Esophagus squamous epithelium (tissue), 5 donors: ENCODE measurements at places on chromosomes 4 and X. TPM values are rescaled to one million over a fixed set of nuclear protein-coding genes. Genes with fewer than 3 reads are reported as not detected.

DNA sequence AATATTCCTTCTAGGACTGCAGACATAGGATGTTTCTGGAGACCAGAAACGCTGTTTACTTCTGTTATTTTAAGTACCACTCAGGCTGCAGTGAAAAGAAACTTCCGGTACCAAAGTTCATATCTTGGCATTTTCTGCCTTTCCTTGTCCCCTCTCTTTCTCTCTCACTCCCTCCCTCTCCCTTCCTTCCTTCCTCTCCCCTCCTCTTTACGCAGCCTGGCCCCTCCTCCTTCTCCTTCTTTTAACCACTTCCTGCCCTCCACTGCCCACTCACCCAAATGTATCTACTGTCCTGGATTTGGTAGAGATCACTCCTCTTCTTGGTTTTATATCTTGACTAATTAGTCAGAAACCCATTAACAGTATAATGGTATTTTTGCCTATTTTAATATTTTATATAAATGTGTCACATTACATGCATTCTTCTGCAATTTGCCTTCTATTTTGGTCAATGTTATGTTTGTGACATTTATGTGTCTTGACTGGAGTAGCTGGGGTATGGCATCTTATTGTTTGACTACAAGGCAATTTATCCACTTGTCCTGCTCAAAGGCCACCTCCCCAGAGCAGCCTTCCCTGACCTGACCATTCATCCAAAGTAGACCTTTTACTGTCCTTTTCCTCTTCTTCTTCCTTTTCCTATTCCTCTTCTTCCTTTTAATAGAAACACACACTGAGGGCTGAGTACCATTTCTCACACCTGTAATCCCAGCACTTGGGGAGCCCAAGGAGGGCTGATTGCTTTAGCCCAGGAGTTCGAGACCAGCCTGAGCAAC lies 56.9 kb downstream of the BCOR start:
- H3K27ac ChIP-seq: no peak overlapping the region
- DNase-seq: no peak
- no peaks in the 10 kb centered on the region for H3K27me3 ChIP-seq
- H3K4me3 ChIP-seq: no peak overlapping the region
- no peaks in the 10 kb centered on the region for H3K4me1 ChIP-seq

GRCh38 chr4:155079871-155080270 lies 128.6 kb upstream of the NPY2R start:
- H3K4me1 ChIP-seq: no peaks in the 10 kb centered on the region
- H3K27ac ChIP-seq: no peak overlapping the region
- H3K36me3 ChIP-seq: no peaks in the 10 kb centered on the region
- H3K27me3 ChIP-seq: no peaks in the 10 kb centered on the region

GRCh38 chr4:139854668-139855403 lies 189.2 kb downstream of the MGST2 start:
- H3K27me3 ChIP-seq: no peaks in the 10 kb centered on the region
- H3K27ac ChIP-seq: no peak overlapping the region
- H3K4me1 ChIP-seq: peaks cover 7% of the 10 kb centered on the region
- no peak for DNase-seq

DNA sequence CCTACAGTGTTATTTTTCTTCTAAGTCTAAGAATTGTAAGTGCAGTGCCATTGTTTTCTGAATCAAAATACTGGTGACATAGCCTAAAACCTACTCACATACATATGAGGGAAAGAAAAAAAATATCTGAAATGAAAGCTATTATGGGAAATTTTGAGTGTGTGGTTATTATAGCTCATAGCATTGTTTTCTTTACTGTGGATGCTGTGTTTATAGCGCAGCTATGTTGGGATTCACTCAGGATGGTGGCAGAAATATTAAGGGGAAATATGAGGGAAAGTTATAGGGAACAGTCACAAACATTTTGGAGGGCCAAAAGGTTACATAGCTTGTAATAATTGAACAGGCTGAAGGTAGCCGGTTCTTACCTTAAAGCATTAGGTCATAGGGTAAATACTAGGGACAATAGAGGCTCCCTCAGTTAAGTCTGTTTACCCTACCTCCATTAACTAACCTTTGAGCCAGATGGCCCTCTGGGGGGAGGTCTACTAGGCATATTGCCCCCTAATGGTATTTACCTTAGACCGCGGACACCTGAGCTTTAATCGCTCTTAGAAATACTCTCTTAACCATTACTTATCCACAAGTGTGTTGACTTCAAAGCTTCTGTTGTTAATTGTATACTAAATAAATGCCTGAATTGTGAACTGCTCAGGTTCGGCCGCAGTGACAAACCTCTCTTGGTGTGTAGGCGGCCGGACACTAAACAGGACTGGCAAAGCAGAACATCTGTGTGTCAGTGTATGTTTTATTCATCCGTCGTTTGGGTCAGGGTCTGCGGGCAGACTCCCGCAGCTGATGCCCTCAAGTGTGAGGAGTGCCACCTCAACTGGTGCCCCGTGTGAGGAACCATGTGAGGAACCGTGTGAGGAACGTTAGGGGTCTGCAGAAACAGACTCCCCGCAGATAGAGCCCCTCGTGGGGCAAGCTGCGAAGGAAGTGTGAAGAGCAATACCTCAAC lies 21.3 kb upstream of the SULT1B1 start:
- no peak for DNase-seq

DNA sequence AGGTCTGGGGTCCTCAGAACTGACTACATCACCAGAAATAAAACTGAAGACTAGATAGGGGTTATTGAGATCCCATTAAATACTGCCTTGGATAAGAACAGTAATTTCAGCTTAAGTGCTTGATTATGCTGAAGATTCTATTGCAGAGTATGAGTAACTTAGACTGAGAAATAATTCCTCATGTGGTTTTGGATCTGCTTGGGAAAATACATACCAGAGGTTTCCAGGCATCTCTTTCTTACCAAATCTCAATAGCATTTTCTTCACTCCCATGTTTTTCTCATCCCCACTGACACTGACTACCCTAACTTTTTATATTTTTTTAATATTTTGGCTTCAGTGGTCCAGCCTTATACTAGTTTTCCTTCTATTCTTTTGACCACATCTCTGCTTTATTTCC lies 92.0 kb upstream of the TEX13D start:
- H3K36me3 ChIP-seq: no peaks in the 10 kb centered on the region
- H3K4me1 ChIP-seq: no peaks in the 10 kb centered on the region
- no peak overlapping the region for H3K27ac ChIP-seq

DNA sequence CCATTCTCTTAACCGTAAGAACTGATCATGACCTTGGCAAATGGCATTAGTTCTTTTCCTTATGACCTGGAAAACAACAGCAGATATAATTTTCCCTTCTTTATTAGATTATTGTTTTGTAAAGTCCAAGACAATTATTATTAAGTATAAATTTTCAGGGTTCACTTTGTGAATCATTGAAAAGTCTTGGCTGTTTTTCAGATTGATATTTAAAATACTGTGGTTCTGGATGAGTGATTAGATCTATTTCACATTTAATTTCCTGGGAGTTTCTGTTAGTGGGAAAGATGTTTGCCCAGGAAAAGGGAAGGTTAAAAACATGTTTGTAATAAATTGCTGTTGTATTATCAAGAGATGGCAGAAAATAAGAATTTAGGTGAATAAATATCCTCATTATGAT lies 194.9 kb downstream of the TLL1 start:
- no peaks in the 10 kb centered on the region for H3K36me3 ChIP-seq
- no peak for DNase-seq
- peaks cover 7% of the 10 kb centered on the region for H3K4me1 ChIP-seq
- no peaks in the 10 kb centered on the region for H3K27me3 ChIP-seq
- H3K4me3 ChIP-seq: no peak overlapping the region
- H3K27ac ChIP-seq: no peak overlapping the region

DNA sequence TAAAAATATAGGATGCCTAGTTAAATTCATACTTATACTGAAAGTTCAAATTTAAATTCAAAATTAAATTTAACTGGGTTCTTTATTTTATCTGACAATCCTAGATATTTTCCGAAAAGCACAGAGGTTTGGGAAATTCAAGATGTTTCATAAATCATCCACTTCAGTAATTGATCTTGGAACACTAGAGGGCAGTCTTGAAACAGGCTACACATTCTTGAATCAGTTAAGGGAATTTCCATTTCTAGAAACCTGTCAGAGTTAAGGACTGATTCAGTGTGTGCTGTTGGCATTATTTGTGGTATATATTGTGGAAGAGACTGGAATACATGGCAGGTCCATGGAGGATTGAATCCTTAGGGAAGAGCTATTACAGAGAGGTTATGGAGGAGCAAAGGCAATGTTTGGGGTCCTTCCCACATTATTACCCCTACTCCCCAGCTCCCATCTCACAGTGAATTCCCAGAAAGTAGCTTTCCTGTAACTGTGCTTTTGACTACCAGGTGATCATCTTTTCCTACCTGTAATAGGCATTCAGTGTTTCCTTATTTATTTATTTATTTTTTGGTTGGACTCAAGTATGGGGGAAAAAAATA lies 92.9 kb downstream of the EGF start:
- H3K4me1 ChIP-seq: no peaks in the 10 kb centered on the region
- DNase-seq: no peak
- H3K27me3 ChIP-seq: no peaks in the 10 kb centered on the region
- H3K27ac ChIP-seq: no peak overlapping the region
- no peaks in the 10 kb centered on the region for H3K36me3 ChIP-seq

GRCh38 chrX:148457279-148457678 lies 43.1 kb upstream of the AFF2 start:
- H3K27me3 ChIP-seq: no peaks in the 10 kb centered on the region
- H3K36me3 ChIP-seq: no peaks in the 10 kb centered on the region
- no peak overlapping the region for H3K4me3 ChIP-seq
- no peak overlapping the region for H3K27ac ChIP-seq

The OPHN1 gene
- total RNA-seq: 6.5 TPM

The ANKRD50 gene
- total RNA-seq: 8.9 TPM

The SMPX gene
- not detected for total RNA-seq
